ENCODE measurements at places on chromosomes 7 and 10.

DNA sequence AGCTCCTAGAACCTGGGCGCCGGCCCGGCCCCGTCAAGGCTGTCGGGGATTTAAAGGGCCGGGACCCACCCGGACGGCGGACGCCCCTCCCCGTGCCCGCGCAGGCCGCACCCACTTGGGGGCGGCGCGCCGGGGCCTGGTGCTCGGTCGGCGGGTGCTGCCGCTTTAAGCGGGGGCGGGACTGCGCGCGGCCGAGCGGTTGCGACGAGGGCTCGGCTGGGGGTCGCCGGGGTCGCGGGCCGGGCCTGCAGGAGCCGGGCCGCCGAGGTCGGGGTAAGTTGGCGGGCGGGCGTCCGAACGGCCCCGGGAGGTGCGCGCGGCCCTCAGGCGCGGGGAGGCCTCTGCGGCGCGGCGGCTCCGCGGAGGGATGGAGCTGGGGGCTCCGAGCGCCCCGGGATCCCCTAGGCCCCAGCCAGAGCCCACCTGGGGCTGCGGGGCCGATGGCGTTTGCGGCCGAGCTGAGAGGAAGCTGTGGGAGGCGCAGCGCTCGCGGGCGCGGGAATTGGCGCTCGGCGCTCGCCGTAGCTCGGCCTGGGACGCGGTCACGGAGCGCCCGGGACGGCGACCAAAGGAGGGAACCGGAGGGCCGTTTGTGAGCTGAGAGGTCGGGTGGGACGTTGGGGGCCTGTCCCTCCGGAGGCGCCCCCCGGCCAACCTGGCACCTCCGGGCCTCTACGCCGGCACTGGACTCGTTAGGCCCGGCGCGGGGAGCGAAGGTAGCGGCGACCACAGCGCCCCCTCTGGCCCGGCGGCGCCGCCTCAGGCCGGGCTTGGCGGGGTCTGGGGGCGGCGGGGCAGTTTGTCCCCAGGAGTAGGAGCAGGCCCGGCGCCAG lies at the start of gene TRRAP:
TRRAP (plus strand) TSS at position 168 of the 833 bp plus-strand sequence. CDS start 2,619 bp downstream, outside the sequence.
- peak; percentile 55 for DNase-seq

DNA sequence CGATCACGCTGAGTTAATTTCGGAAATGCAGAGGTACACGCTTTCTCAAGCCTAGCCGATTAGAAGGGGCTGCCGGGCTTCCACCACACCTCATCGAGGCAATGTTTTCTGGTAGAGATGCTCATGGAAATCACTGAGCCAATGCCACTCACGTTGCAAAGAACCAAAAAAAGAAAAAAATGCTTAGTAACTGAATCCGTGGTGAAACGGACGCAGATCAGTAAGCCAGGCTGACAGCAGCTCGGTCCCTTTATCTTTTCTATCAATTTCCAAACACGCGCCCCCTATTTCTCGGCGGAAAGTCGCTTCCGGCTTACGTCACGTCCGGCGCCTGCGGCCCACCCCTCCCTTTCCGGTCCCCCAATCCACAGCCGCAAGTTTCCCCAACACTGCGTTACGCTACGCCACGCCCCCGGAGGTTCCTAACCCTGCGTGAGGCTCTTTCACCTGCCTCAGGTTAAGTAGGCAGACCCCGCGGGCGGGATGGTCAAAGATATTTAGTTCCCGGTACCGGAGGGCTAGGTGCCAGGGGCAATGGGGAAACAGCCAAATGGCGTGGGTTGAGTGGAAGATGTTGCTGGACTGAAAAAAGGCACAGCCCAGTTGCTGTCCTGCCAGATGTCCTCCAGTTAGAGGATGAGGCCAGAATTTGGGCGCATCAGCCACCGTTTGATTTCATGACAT lies at the start of gene NSUN6:
NSUN6 (minus strand) TSS at position 264 of the 684 bp plus-strand sequence. CDS start 384 bp downstream, outside the sequence.
- peak; percentile 92 for DNase-seq

DNA sequence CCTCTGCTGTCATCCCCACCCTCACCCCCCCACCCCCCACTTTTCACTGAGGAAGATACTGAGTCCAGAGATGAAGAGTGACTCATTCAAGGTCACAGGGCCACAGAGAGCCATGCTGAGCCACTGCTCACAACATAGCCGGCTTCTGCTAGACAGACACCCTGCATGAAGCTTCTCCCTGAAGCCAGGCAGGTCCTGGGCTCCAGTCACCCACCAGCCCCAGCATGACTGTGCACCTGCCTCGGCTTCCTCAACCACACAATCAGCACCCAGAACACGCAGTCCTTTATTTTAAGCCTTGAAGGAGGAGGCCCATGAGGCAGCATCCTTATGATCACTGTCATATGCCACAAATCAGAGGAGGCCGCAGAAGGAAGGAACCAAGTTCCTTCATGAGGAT lies 19.2 kb upstream of the PRKAG2 start:
- no peak for DNase-seq

- DNase-seq = no peak
These were observed 164.7 kb downstream of the CPEB3 start for GRCh38 chr10:92126100-92126650.

DNA sequence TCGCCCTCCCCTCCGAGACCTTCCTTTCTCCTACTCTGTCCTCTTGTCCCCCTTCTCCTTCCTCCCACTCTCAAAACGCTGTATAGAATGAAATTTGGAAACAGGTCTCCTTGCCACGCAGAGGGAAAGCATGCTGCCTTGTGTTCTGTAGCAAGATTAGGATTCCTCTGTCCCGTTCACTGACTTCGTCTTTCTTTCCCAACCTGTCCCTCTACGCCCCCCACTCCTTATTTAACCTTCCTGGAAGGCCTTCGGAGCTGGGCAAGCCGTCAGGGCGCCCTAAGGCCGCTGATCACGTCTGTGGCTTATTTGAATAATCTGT lies 1.3 kb downstream of the HOXA9 start:
- no peak for DNase-seq

All from stimulated activated CD8-positive, alpha-beta memory T cell treated with anti-CD3 and anti-CD28 coated beads, Interleukin-7, amount 100 ng/mL, for 48 hours (primary cell).